ENCODE measurements at places on chromosomes 1 and 21.

- DNase-seq = no peak
Observed at GRCh38 chr1:224408294-224408590, 26.4 kb downstream of the WDR26 start.

- DNase-seq = no peak
Observed at GRCh38 chr1:98939471-98939870, 65.2 kb downstream of the PLPPR5 start.

GRCh38 chr1:83761167-83762038 lies 237.5 kb downstream of the TTLL7 start:
- no peak for DNase-seq

- DNase-seq = peak; percentile 11
Observed at GRCh38 chr1:192609110-192610079, 26.6 kb upstream of the RGS13 start.

GRCh38 chr1:31901838-31902509 lies 36.2 kb downstream of the PTP4A2 start:
- no peak for DNase-seq

- no peak for DNase-seq
Observed at GRCh38 chr1:241068359-241068758, 288.6 kb downstream of the RGS7 start.

- DNase-seq = no peak
Observed at GRCh38 chr1:226680653-226681052, 58.4 kb downstream of the ITPKB start.

DNA sequence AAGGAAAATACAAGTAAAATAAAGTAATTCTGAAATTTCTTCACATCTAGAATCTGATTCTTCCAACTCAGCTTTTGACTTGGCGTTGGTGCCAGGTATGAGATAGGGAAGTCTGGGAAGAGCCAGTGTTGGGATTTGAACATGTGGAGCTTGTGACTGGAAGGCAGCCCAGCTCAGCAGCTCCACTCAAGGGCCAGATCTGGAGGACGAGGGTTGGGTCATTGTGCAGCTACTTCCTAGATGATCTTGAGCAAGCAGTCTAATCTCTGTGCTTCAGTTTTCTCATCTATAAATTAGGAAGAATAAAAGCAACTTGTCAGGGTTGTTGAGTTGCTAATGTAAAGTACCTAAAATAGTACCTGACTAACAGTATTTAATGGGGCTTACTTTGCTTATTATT lies 5.0 kb downstream of the ADARB1 start:
- DNase-seq = no peak

GRCh38 chr1:227586733-227587132 lies 23.4 kb downstream of the ZNF678 start:
- no peak for DNase-seq

GRCh38 chr1:192846950-192847349 lies 38.1 kb downstream of the RGS2 start:
- DNase-seq = no peak

DNA sequence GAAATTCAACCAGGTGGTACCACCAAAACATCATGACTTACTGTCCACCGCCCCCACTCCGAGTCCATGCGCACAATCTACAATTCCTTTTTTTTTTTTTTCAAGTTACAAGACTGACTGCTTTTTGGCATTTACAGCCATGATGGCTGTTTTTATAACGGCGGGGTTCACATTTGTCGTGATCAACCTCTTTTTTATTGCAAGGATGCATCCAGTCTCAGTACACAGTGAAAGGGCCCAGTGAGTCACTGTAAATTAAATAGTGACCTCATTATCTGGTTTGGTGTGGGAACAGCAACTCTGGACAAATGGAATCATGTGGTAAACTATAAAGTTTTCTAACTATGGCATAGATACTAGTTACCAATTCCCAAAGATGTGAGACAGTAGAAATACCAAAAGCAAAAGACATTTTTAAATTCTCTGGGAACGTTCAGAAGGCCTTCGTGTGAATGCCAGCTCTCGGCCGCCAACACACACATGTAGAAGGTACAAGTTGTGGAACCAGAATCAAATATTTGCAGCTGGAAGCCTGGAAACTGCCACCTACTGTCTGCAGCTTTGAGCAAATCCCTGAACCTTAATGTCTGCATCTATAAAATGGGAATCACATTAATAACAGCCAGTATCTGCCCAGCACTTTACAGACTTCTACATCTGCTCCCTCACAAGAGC lies 4.9 kb downstream of the GLIS1 start:
- DNase-seq = no peak

DNA sequence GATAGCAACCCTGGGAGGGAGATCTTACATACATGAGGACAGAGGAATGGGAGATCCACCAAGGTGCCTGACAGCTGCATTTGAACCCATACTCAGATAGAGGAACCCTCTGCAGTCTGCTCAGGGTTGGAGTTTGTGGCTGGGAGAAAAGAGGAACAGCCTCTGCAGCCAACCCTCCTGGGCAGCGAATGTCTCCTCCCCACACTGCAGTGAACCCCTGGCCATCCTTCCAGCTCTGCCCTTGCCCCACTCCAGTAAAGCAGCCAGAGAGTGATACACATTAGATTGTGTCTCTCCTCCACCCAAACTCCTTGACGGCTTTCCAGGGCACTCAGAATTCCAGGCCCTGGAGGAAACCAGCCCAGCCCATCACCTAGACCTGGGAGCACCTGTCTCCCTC lies 137.7 kb downstream of the RUNX1 start:
- no peak for DNase-seq

DNA sequence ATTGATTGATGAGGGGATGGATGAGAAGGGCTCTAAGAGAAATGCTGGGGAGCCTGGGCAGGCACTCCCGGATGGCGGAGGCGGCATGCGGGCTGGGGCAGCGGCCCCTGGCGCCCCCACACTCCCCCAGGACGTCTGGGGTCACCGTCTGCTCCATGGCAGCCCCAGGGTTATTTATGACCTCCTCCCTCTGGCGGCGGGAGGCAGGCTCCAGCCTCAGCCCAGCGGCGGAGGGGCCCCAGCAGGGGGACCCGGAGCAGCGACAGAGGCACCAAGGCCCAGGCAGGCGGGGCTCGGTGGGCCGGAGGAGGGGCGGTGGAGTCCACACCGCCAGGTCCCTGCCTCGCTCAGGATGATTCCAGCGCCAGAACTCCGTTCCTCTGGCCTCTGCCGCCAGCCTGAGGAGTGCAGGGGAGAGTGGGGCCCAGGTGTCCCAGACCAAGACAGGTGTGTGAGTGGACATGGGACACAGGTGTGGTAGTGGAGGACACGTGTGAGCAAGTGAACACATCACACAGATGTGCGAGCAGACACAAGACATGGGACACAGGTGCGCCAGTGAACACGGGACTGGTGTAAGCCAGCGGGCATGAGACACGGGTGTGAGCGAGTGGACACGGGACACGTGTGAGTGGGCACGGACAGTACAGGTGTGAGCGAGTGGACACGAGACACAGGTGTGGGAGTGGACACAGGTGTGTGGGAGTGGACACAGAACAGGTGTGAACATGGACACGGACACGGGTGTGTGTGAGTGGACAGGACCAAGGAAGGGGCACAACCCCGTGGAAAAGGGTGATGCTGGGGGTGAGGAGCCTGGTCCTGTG lies 2.5 kb upstream of the SAMD11 start:
- DNase-seq = no peak

GRCh38 chr1:222375701-222376100 lies 172.2 kb downstream of the HHIPL2 start:
- DNase-seq = no peak

- no peak for DNase-seq
Observed at GRCh38 chr1:179744401-179745130, 1.5 kb downstream of the FAM163A start.

DNA sequence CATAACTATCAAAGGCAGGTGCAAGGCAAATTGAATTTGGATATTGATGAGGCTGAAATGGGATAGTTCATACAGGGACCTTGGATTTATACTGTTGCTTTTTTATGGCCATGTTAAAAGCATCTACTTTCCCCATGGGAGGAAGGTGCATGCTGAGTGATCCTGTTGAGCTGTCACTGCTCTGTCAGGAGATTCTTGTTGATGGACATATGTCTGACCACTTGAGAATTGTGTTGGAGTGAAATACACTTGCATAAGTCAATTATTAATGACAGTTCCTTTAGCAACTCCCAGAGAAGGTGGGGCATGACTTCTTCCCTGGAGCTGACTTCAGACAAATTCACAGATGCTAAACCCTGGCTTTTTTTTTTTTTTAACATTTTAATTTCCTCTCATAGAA lies 58.4 kb upstream of the DYNLT5 start:
- no peak for DNase-seq

GRCh38 chr1:230861970-230862595 lies 6.2 kb downstream of the C1orf198 start:
- DNase-seq = no peak

GRCh38 chr1:165436994-165437393 lies 7.9 kb downstream of the RXRG start:
- DNase-seq = no peak

GRCh38 chr1:193011406-193011805 lies 47.8 kb downstream of the UCHL5 start:
- no peak for DNase-seq

DNA sequence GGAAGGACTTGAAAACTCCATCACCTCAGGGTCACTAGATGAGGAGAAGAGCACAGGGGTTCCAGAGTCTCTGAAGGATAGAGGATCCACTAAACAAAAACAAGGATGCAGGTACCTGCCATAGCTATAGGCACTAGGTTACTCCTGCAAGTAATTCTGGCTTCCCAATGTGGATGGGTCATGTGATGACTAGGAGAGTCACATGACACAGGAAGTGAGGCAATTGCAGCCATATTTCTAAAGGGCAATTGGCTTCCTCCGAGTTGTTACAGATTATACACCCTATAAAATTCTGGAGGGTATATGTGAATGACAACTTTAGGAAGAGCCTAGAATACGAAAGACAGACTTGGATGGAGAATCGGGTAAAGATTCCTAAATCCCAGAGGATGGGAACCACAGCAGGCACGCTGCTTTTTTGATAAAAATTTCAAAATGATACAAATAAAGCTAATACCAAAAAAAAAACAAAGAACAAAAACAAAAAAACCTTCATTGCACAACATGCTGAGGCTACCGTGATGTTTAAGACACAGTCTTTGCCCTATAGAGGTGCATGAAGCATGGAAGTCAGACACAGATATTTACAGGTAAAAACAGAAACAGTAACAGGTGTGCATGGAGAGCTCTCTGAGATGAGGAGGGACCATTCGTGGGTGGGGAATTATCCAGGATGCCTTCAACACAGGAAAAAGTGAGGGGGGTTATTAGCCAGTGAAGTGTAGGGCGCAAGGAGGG lies 10.5 kb downstream of the MTX1 start:
- DNase-seq = no peak

DNA sequence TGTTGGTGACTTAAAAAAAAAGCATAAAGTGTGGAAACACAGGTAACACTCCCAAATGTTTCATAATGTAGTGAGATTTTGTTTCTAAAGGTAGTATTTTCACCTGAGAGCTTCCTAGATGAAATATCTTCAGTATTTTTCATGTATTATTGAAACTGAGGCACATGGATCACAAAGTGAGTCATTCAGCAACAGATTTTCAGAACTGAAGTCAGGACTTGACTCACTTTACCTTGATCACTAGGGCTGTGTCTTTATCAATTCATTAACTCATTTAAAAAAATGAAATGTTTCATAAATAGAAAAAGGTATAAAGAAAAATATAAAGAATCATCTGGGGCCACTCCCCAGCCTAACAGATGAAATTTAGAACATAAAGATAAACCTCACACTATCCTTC lies 66.5 kb upstream of the RCC1 start:
- DNase-seq = no peak

- DNase-seq = no peak
Observed at GRCh38 chr1:196678510-196678884, 26.7 kb downstream of the CFH start.

DNA sequence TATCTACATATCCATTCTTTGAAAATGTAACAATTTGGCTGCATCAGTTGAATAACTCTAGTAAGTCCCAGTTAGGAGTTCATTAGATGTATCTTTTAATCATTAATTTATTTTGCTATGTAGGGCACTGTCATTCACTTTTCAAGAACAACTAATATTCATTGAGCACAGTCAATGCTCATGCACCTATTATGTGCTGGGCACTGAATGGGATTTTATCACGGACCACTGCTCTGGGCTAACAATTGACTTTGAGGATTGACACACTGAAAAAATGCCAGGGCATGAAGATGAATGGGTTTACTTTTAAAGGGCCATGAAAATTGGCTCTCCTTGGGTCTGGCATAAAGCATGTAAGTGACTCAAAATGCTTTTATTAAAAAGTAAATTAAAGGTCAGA lies 375.2 kb downstream of the PLPP3 start:
- no peak for DNase-seq

GRCh38 chr21:26572702-26573381 lies at the start of gene CYYR1:
TSS of gene CYYR1 (minus strand) at chr21:26573286. CDS start at chr21:26572940, 346 bp downstream.
- DNase-seq = no peak

DNA sequence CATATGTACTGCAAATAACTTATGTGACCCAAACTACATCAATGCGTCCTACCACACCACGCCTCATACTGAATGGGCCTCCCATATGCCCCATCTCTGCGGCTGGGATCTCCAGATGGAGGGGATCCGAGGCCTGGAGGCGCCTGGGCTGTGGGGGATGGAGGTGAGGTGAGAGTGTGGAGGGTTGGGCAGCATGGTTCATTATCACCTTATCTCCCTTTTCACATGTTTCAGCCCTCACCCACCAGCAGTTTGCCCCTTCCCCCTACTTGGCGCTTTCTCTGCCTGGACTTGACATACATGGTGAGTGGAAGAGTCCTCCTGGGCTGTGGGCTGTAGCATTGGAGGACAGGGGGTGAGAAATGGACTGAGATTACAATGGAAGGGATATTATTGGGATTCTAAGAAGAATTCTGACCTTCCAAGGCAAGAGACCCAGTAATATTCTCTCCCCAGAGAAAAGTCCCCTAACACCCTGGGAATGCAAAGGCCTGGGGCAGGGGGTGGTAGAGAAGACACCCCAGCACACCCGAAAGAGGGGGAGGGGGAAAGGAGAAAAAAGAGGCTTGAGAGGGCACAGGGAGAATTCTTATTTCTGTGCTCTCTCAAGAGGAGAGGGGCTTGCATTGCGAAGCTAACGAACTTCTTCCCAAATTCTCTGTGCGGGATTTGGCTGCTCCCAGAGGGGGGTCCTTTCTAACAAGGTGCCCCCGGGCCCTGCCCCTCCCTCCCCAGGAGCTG lies 61.4 kb downstream of the MEF2D start:
- no peak for DNase-seq

DNA sequence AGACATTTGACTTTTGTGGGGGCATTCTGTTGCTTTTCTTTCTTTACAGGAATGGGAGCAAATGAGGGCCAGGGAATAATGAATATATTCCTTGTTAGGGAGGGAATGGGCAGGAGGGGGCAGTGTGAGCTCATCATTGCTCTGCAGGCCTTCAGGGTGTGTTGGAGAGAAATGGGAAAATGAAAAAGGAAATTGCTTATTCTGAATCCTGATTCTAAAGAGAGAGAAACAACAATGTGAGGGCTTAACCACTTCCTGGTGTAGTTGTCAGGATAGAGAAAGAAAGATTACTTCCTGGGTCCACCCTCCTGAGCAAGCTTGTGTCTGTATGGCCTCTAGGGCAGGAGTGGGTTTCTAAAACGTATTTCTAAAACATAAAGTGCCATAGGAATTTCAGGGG lies 28.3 kb downstream of the VANGL2 start:
- no peak for DNase-seq

GRCh38 chr1:71956613-71957285 lies 325.6 kb downstream of the NEGR1 start:
- no peak for DNase-seq

- no peak for DNase-seq
Observed at GRCh38 chr1:12630946-12631530, 12.8 kb upstream of the AADACL4 start.

GRCh38 chr1:231861541-231862481 lies 235.2 kb downstream of the DISC1 start:
- DNase-seq = no peak

- no peak for DNase-seq
Observed at GRCh38 chr1:244346972-244347618, 104.6 kb downstream of the ADSS2 start.
